ENCODE measurements at places on chromosomes 12 and 14.
A peak's percentile ranks its signal among the peaks of the same experiment; 100 is the strongest.

- DNase-seq: no peak
Observed at GRCh38 chr12:9719790-9720189, 13.1 kb downstream of the CLECL1 start.

DNA sequence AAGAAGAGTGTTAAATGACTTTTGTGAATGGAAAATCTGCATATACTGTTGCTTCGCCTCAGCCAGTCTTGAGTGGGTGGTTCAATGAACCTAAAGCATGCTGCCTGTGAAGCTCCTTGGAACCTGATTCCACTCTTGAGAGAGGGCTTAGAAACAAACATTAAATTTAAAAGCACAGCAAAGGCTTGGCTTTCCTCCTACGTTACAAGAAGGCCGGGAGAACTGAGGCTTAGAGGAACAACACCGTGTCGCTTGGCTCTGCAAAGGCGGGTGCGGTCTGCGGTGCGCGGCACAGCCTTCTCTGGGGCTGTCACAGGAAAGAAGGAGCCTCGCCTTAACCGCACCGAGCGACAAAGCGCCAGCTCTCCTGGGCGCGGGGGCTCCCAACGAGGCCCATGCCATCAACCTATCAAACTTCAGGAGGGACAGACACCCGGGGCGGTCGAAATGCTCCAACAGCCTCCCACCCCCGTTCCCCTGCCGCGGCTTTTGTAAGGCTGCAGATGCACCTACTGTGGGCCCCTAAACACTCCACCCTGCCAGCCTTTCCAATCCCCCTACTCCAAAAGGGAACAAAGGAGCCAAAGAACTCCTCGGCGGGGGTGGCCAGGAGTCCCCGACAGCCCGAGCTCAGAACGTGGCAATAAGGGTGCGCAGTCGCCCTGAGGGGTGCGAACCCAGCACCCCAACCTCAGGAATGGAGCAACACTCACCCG lies 729 bp downstream of the OSBPL8 start:
- DNase-seq: peak; percentile 90

DNA sequence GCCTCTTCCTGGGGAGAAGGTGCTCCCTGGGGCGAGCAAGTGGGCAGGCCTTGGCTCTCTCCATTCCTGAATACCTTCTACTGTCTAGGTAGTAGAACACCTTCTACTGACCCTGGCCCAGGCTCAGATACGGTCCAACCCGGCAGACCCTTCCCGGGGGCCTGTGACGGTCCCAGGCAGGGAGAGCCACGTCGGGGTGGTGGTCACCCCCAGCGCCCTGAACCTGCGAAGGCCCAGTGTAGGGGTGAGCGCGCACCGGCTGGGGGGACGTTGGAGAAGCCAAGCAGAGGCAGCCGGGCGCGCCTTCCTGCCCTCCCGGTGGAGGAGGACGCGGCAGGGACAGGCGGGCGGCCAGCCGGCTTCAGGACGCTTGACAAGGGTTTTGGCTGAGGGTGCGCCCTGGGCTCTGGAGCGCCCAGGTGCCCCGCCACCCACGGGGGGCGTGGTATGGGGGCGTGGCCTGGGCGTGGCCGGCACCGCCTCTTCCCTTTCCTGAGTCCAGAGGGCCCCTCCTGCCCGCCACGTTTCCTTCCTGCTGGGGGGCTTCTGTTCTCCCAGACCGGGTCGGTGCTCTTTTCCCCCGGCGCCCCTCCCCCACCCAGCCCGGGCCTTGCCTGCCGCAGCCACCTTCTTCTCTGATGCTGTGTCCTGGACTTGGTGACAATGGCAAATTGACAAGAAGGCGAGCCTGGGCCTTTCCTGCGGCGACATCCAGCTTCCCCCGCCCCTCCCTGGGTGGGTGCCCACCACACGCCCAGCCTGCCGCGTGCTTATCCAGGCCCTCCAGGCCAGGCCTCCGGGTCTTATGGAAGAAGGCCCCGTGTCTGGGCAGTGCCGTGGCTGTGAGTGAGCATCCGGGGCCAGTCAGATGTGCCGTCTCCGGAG lies 24.5 kb upstream of the PPP1R13B start:
- DNase-seq: peak; percentile 77

- no peak for DNase-seq
Observed at GRCh38 chr14:30015489-30015888, 87.8 kb upstream of the PRKD1 start.

GRCh38 chr12:79769860-79770485 lies 79.2 kb upstream of the PAWR start:
- DNase-seq: no peak

GRCh38 chr12:47964106-47964728 lies 821 bp downstream of the TMEM106C start:
- DNase-seq: no peak

DNA sequence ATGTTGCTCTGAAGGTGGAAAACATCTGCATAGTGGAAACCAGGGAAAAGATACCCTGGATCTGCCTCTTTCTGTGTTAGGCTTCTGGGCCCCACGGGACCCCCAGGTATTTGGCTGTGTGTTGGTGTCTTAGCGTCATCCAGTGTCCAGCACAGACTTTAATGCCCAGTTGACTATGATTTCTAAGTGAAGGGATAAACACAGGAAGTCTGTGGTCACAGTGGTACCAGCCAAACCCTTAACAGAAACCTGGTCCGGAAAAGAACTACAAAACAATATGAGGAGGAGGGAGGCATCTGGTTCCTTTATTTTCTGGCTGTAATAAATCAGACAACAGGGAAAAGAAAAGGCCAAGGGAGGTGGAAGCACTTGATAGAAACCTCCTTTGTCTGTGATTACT lies 56.4 kb downstream of the CMKLR1 start:
- DNase-seq: no peak

DNA sequence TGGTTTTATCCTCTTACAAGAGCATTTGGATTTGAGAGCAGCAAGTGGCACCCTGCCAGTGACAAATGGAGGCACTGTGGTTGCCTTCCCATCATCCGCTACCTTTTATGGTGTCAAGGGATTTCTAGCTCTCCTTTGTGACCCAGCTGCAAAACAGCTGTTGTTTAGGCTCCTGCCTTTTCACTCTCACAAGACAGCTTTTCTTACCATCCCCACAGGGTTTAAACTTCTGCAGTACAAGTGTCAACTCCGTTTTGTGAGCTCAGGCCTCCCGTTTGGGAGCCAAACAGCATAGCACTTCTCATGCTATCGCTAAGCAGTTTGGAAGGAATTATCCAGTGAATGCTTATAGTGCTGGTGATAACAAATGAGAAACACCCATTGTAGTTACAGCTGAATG lies 331.4 kb downstream of the TMTC2 start:
- no peak for DNase-seq

DNA sequence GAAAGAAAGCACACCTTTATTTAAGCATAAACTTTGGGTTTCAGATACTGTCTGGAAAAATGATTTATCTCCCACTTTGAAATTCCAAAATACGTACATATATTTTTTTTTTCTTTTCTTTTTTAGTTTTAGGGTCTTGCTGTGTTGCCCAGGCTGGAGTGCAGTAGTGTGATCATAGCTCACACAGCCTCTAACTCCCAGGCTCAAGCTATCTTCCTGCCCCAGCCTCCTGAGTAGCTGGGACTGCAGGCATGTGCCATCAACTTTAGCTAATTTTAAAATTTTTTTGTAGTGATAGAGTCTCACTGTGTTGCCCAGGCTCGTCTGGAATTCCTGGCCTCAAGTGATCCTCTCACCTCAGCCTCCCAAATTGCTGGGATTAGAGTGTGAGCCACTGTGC lies 45.9 kb upstream of the PAPLN start:
- no peak for DNase-seq

GRCh38 chr14:101578489-101578888 lies 17.2 kb downstream of the DIO3 start:
- DNase-seq: peak; percentile 23

- DNase-seq: no peak
Observed at GRCh38 chr14:53032161-53032803, 81.4 kb upstream of the FERMT2 start.

- DNase-seq: no peak
Observed at GRCh38 chr12:130952171-130952954, 1.3 kb upstream of the ADGRD1 start.

GRCh38 chr14:92175811-92176210 lies 54.0 kb downstream of the CPSF2 start:
- DNase-seq: no peak

DNA sequence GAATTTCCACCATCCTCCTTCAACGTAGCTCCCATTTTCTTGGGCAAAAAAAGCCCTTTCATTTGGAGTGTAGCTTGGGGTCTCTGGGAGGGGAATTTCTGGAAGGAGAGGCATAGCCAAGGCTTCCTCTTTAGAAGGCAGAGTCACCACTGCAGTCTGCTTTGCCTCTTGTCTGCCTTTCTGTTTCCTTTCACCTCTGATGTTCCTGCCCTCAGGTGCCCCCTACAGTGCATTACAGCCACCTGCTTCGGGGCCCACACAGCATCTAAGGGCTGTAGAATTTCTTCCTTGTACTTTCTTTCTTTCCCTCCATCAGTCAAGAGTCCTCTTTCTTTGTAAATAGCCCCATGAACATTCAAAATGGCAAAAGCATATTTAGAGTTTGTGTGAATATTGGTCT lies 1313.9 kb downstream of the TMEM121 start:
- no peak for DNase-seq

- peak; percentile 90 for DNase-seq
Observed at GRCh38 chr12:47758834-47759690, at the start of gene RAPGEF3. Gene RAPGEF3 (minus strand): TSS chr12:47758880. CDS start chr12:47758556, 324 bp downstream.

GRCh38 chr12:18864900-18865561 lies 127.1 kb downstream of the CAPZA3 start:
- DNase-seq: no peak

DNA sequence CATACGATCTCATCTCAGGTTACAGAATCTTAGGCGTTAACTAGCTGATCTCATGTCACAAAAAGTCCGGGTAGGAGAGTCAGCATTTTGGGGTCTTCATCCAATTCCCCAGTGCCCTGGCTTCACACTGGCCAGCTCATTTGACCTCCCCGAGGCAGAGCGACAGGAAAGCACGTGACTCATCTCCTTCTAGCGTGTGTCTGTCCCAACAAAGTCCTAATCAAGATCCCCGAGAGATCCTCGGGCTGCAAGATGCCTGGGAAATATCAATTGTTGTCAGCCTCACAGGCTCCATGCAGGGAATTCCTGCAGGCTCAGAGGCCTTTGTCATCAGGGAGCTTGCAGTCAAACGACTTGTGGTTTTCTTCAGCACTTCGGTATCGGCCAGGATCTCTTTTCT lies 57.5 kb downstream of the ZNF664 start:
- no peak for DNase-seq

GRCh38 chr12:124569375-124570148 lies 2.1 kb upstream of the NCOR2 start:
- DNase-seq: no peak

DNA sequence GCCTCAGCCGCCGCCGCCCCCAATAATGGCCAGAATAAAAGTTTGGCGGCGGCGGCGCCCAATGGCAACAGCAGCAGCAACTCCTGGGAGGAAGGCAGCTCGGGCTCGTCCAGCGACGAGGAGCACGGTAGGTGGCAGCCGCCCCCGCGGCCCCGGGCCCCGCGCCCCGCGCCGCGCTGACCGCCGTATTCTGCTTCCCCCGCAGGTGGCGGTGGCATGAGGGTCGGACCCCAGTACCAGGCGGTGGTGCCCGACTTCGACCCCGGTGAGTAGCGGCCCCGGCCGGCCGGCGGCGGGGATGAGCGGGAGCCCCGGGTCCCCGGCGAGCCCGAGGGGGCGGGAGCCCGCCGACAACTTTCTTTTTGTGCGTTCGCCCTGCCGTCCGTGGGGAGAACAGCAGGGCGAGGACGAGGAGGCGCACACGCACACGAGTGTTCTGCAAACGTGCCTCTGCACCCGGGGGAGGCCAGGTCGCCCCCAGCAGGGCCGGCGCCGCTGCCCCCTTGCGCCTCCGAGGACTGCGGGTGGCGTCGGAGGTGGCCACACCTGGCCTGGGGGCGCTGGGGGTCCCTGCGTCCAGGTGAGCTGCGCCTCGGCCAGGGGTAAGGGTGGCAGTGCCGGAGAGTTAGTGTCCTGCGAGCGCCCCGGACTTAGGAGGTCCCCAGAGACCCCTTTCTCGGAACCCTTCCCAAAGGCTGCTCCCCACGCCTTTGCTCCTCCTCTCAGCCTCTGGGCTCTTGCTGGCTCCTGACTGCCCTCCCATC lies 794 bp downstream of the RCOR1 start:
- DNase-seq: peak; percentile 75
